ENCODE measurements at places on chromosomes 1 and 21.

- no peak overlapping the region for H3K4me3 ChIP-seq
- no peaks in the 10 kb centered on the region for H3K36me3 ChIP-seq
- no peak overlapping the region for H3K27ac ChIP-seq
- no peaks in the 10 kb centered on the region for H3K4me1 ChIP-seq
- no peaks in the 10 kb centered on the region for H3K27me3 ChIP-seq
These were observed 1.2 kb upstream of the KCNE1 start for GRCh38 chr21:34513129-34513675.

- no peaks in the 10 kb centered on the region for H3K36me3 ChIP-seq
- no peaks in the 10 kb centered on the region for H3K4me1 ChIP-seq
- H3K4me3 ChIP-seq, result no peak overlapping the region
- DNase-seq, result no peak
- no peak overlapping the region for H3K27ac ChIP-seq
- no peaks in the 10 kb centered on the region for H3K27me3 ChIP-seq
These were observed 216.6 kb upstream of the CSF3R start for GRCh38 chr1:36699113-36699911.

DNA sequence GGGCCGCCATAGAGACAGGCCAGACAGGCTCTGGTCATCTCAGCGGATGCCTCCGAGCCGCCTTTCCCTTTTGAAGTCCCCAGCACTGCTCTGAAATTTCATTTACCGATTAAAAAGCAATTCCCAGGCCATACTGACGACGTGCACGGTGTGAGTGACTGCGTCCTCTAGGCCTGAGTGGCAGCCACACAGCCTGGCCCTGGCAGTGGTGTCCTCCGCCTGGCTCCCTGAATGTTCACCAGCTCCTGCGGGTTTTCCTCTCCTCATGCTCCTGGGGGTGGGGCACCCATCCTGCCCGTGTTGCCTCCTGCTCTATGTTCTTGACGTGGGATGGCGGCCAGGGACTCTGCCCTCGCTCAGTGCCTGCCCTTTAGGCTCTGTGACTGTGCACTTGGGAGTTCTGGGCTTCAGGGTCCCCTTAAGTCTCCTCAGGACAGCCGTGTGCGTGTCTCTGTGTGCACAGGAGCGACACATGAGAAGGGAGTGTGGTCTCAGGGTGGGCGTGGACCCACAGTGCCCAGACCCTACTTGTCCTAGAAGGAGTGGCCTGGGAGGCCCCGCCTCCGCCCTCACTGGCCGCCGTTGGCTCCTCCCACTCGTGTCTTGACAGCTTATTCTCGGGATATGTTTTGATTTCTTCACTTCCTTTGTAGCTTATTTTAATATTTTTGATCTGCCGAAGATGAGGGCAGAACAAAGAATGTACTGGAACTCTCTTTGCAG is 3.6 kb downstream of the SKI start:
- H3K27me3 ChIP-seq, result no peaks in the 10 kb centered on the region
- H3K36me3 ChIP-seq, result no peaks in the 10 kb centered on the region
- H3K27ac ChIP-seq, result no peak overlapping the region

DNA sequence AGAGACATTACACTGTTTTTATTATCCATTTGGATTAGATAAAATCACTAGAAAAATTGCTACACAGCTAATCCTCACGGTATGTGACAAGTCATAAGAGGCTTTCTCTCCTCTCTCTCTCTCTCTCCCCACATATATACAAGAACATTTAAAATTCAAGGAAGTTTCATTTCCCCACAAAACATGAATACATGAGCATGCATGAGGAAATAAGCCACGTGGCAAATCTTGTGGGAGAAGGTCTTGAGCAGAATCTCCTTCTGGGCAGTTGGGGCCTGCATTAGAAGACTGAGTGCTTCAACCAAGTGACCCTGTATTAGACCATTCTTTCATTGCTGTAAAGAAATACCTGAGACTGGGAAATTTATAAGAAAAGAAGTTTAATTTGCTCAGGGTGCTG is 1313.1 kb downstream of the MRPL39 start:
- no peaks in the 10 kb centered on the region for H3K4me1 ChIP-seq
- no peak for DNase-seq
- no peaks in the 10 kb centered on the region for H3K36me3 ChIP-seq
- no peak overlapping the region for H3K4me3 ChIP-seq

DNA sequence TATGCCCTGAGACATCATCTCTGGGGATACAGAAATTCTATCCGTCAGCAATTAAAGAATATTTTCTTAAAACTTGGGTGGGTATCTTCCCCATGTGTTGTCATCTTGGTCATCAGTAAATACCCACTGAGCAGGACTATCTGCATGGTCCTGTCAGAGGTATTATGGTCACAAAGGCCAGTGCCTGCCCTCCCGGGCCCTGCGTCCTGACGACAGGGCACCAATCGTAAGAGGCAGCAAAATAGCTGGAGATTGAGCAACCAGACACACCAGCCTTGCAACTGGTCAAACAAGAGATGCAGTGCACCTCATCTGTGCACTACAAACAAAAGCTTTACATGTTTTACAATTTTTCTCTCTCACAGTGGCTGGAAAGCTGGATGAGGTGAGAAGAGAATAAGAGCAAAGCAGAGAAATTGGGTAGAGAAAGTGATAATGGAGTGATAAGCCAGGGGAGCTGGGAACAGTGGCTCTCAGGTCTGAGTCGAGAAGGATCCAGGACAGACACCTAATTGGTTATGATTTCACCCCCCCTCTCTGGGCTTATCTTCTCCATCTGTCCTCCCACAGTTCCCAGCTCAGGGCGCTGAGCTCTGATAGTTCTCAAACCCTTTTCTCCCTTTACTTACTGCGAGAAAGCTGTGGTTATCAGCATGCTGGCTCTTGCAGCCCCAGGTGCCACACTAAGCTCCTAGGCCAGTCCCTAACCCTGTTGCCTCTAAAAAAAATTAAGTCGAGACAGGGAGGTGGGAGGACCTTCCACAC is 8.8 kb upstream of the SRP9 start:
- no peak for DNase-seq
- no peak overlapping the region for H3K4me3 ChIP-seq
- H3K27me3 ChIP-seq, result no peaks in the 10 kb centered on the region
- no peaks in the 10 kb centered on the region for H3K36me3 ChIP-seq
- H3K27ac ChIP-seq, result no peak overlapping the region

- no peaks in the 10 kb centered on the region for H3K4me1 ChIP-seq
- no peak overlapping the region for H3K4me3 ChIP-seq
- DNase-seq, result no peak
- no peak overlapping the region for H3K27ac ChIP-seq
These were observed 74.0 kb downstream of the NUF2 start for GRCh38 chr1:163395790-163396189.

All from pancreas (tissue), 10 donors.